ENCODE measurements at places on chromosomes 5 and 9. TPM values are rescaled to one million over a fixed set of nuclear protein-coding genes. Genes with fewer than 3 reads are reported as not detected.

The FBP1 gene
- not detected for total RNA-seq

- no peaks in the 10 kb centered on the region for H3K27me3 ChIP-seq
- no peak overlapping the region for H3K4me3 ChIP-seq
- no peaks in the 10 kb centered on the region for H3K4me1 ChIP-seq
- DNase-seq = no peak
- H3K27ac ChIP-seq = no peak overlapping the region
Measured at GRCh38 chr5:156838961-156839360, 11.1 kb upstream of the PPP1R2B start.

The CDH18 gene
- total RNA-seq = 0.14 TPM

The CAMK2A gene
- 0.42 TPM for total RNA-seq

- peaks cover 10% of the 10 kb centered on the region for H3K36me3 ChIP-seq
- DNase-seq = no peak
- H3K27me3 ChIP-seq = no peaks in the 10 kb centered on the region
- no peaks in the 10 kb centered on the region for H3K4me1 ChIP-seq
- no peak overlapping the region for H3K4me3 ChIP-seq
Measured at GRCh38 chr9:129954868-129955550, 88.0 kb downstream of the FNBP1 start.

- H3K27me3 ChIP-seq = no peaks in the 10 kb centered on the region
- no peak overlapping the region for H3K4me3 ChIP-seq
- H3K4me1 ChIP-seq = 0 out of 2 replicates have a peak, but pooled peaks cover 3% of the 10 kb centered on the region
- no peaks in the 10 kb centered on the region for H3K36me3 ChIP-seq
- DNase-seq = no peak
Measured at GRCh38 chr9:79131824-79132377, 439.9 kb upstream of the TLE4 start.

DNA sequence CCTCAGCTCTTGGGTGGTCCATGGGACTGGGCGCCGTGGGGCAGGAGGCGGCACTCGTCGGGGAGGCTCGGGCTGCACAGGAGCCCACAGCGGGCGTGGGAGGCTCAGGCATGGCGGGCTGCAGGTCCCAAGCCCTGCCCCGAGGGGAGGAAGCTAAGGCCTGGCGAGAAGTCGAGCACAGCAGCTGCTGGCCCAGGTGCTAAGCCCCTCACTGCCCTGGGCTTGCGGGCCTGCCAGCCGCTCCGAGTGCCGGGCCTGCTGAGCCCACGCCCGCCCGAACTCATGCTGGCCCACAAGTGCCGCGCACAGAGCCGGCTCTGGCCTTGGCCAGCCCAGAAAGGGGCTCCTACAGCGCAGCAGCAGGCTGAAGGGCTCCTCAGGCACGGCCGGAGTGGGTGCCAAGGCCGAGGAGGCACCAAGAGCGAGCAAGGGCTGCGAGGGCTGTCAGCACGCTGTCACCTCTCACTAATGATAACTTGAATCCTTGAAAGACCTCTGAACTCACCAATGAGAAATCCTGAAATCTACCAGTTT, 1506.8 kb upstream of the WWC1 start:
- no peak overlapping the region for H3K4me3 ChIP-seq
- no peak for DNase-seq
- no peaks in the 10 kb centered on the region for H3K27me3 ChIP-seq
- no peak overlapping the region for H3K27ac ChIP-seq

- H3K36me3 ChIP-seq = no peaks in the 10 kb centered on the region
- no peaks in the 10 kb centered on the region for H3K27me3 ChIP-seq
- H3K4me1 ChIP-seq = no peaks in the 10 kb centered on the region
- no peak for DNase-seq
Measured at GRCh38 chr5:94544031-94544650, 74.3 kb downstream of the KIAA0825 start.

The MVB12B gene
- 19.5 TPM for total RNA-seq

The RAPGEF1 gene
- 78.5 TPM for total RNA-seq

The PANK3 gene
- total RNA-seq = 111 TPM

GRCh38 chr5:68446487-68446894, 230.9 kb downstream of the PIK3R1 start:
- no peak overlapping the region for H3K27ac ChIP-seq
- no peaks in the 10 kb centered on the region for H3K27me3 ChIP-seq
- no peak overlapping the region for H3K4me3 ChIP-seq
- 0 out of 2 replicates have a peak, but pooled peaks cover 2% of the 10 kb centered on the region for H3K4me1 ChIP-seq
- H3K36me3 ChIP-seq = no peaks in the 10 kb centered on the region

DNA sequence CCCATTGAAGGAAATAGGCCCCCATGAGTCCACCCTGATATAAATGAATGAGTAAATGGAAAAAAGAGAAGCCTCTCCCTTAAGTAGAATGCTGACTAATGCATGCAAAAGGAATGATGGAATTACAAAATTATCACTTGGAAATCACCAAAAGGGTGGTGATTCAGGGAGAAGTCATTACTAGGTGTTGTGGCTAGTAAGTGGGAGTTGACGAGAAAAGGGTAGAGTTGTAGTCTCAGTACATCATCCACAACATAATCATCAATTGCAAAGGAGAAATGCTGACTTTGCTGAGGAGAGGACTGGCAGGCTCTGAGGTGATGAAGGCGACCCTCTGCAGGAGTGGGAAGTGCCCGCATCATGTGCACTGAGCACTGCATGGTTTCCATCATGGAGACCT, 201.5 kb upstream of the S1PR3 start:
- no peak for DNase-seq
- no peaks in the 10 kb centered on the region for H3K4me1 ChIP-seq
- H3K27ac ChIP-seq = no peak overlapping the region
- no peaks in the 10 kb centered on the region for H3K36me3 ChIP-seq
- H3K4me3 ChIP-seq = no peak overlapping the region
- no peaks in the 10 kb centered on the region for H3K27me3 ChIP-seq

DNA sequence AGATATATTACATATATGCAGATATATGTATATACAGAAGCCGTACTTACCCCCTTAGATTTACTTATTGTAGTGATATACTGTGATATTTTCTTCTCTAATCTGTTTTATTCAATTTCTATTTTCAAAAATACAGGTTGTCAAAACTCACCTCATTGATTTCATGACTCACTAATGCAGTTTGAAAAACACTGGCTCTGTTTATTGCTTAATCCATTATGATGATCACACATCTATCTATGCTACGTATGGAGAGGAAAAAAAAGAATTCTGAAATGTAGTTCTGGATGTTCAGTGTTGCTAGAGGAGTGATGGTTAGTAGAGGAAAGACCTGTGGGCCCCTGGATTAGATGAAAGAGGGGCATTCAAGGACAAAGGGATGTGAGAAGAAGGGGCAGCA, 121.0 kb upstream of the RPS23 start:
- H3K4me3 ChIP-seq = no peak overlapping the region
- no peak for DNase-seq
- peaks cover 8% of the 10 kb centered on the region for H3K4me1 ChIP-seq

DNA sequence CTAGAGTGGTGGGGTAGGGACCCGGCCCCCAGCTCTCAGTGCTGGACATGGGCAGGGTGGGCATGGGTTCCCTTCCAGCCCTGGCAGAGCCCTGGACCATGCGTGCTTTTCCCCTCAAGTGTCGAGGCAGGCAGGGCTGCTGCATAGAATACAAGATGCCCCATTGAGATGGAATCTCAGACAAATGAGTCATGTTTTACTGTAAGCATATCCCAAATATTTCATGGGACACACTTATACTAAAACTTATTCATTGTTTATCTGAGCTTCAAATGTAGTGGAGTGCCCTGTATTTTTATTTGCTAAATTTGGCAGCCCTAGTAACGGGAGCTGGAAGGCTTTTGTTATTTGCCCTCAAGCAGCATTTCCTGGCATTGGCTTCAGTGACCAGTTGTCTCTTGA, 3.2 kb upstream of the RNU6ATAC start:
- no peaks in the 10 kb centered on the region for H3K36me3 ChIP-seq
- no peak overlapping the region for H3K27ac ChIP-seq
- no peak for DNase-seq
- H3K27me3 ChIP-seq = peaks cover 5% of the 10 kb centered on the region
- peaks cover 3% of the 10 kb centered on the region for H3K4me1 ChIP-seq
- no peak overlapping the region for H3K4me3 ChIP-seq

The SLC6A18 gene
- not detected for total RNA-seq

- H3K27ac ChIP-seq = no peak overlapping the region
- no peaks in the 10 kb centered on the region for H3K36me3 ChIP-seq
- H3K27me3 ChIP-seq = no peaks in the 10 kb centered on the region
- H3K4me3 ChIP-seq = peak overlapping the region; percentile 57
- H3K4me1 ChIP-seq = peaks cover 14% of the 10 kb centered on the region
Measured at GRCh38 chr9:35116539-35116897, 856 bp upstream of the ATOSB start.

The TLX3 gene
- total RNA-seq = 6.9 TPM

The PIK3R1 gene
- 26.0 TPM for total RNA-seq

DNA sequence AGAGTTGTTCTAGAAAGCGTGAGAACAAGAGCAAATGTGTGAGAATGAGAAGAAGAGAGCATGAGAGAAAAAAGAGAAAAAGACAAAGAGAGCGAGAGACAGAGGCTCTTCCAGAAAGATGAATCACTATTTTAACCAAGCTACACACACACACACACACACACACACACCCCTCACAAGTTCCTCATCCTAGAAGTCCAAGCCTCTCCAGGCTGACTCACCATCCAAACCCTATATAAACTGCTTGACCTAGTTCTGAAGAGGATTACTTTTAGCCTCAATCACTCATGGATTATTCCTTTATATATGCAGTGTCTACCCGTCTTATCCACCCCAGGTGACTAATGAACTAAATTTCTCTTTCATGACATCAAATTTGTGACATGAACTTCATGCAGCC, 37.6 kb downstream of the C9orf57 start:
- H3K4me3 ChIP-seq = no peak overlapping the region
- DNase-seq = no peak
- H3K27ac ChIP-seq = no peak overlapping the region
- H3K36me3 ChIP-seq = no peaks in the 10 kb centered on the region
- H3K27me3 ChIP-seq = peaks cover 6% of the 10 kb centered on the region

The ZFYVE16 gene
- 67.8 TPM for total RNA-seq

GRCh38 chr9:25864509-25864908, 186.3 kb upstream of the TUSC1 start:
- DNase-seq = no peak
- no peak overlapping the region for H3K4me3 ChIP-seq
- no peaks in the 10 kb centered on the region for H3K36me3 ChIP-seq
- H3K27ac ChIP-seq = no peak overlapping the region
- H3K27me3 ChIP-seq = no peaks in the 10 kb centered on the region

GRCh38 chr9:86073839-86074238, 25.5 kb downstream of the GOLM1 start:
- H3K36me3 ChIP-seq = peaks cover 43% of the 10 kb centered on the region
- no peak overlapping the region for H3K4me3 ChIP-seq
- H3K27me3 ChIP-seq = no peaks in the 10 kb centered on the region
- H3K27ac ChIP-seq = no peak overlapping the region
- no peak for DNase-seq

DNA sequence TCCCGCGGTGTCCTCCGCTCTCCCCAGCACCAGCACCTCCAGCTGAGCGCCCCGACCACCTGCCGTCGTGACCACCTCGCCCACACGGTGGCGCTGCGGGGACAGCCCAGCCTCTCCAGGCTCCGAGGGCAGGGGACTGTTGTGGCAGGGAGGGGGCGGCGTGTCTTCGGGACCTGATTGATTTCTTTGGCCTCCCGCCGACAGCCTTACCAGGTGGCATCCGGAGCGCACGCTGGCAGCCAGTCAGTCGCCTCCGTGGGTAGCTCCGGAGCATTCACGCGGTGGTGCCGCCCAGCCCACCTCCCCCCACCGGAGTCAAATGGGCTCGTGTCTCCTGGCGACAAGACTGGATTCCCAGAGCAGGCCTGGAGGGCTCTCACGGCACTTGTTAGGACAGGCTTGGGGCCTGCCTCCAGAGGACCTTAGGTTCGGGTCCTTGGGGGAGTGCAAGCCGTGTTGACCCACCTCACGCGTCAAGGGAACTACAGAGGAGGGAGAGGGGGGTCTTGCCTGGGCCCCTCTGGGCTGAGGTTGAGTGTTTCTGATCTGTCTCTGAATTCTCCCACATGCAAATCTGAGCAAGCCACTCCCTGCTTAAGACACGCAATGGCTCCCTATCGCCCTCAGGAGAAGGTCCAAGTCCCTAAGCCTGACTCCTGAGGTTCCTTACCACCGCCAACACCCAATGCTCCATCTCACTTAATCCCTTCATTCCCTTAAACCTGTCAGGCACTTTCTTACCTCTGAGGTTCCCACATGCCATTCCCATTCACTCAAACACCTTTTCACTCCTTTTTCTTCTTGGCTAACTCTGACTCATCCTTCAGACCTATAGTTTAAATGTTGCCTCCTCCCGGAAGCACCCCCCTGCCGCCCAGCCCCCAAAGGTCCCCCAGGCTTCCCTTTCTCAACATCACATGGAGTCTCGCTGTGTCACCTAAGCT, 51.2 kb upstream of the GGTA1 start:
- 0 out of 2 replicates have a peak, but pooled peaks cover 2% of the 10 kb centered on the region for H3K27me3 ChIP-seq
- H3K4me1 ChIP-seq = no peaks in the 10 kb centered on the region
- peak overlapping the region; percentile 42 for H3K4me3 ChIP-seq
- no peaks in the 10 kb centered on the region for H3K36me3 ChIP-seq

GRCh38 chr9:131722255-131722654, 17.6 kb downstream of the RAPGEF1 start:
- no peaks in the 10 kb centered on the region for H3K27me3 ChIP-seq
- H3K4me3 ChIP-seq = no peak overlapping the region
- no peak overlapping the region for H3K27ac ChIP-seq
- H3K4me1 ChIP-seq = peaks cover 2% of the 10 kb centered on the region
- no peak for DNase-seq

DNA sequence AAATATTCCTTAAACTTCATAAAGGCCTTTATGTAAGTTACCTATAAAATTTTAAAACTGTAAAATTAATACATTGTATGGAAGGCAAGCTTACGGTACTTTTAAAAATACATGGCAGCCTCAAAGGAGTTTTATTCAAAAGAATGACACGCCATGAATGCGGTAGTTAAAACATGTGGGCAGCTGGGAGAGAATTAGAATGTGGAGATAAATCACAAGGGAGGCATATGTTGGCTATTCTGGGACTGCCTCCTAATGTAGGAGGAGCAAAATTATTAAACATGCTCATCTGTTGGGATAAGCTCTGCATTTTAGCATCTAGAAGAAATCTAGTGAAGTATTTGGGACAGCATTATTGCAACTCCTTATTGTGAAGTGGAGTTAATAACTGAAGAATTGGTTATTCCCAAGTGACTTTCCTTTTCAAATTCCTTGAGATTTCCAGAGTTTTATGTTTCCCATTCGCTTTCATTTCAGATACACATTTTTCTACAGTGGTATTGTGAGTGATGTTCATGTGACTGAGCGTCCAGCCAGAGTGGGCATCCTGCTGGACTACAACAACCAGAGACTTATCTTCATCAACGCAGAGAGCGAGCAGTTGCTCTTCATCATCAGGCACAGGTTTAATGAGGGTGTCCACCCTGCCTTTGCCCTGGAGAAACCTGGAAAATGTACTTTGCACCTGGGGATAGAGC, 109.4 kb downstream of the CMYA5 start:
- no peak for DNase-seq
- H3K27me3 ChIP-seq = no peaks in the 10 kb centered on the region
- H3K4me1 ChIP-seq = no peaks in the 10 kb centered on the region
- H3K4me3 ChIP-seq = no peak overlapping the region

Measured in SJCRH30 (cell line).